Pericardium fibroblast (primary cell): ENCODE measurements at places on chromosomes 13 and 19. TPM values are rescaled to one million over a fixed set of nuclear protein-coding genes. Genes with fewer than 3 reads are reported as not detected.

The ADPRHL1 gene
- total RNA-seq: 0.23 and 0.60 TPM in 2 replicates

The C19orf33 gene
- 1.5 and 1.6 TPM in 2 replicates for total RNA-seq

The PLIN4 gene
- 0.47 and 3.7 TPM in 2 replicates for total RNA-seq

The KLK4 gene
- not detected in 2 replicates for total RNA-seq

The KLK14 gene
- 0.12 TPM in 1 of 2 replicates, not detected in the other for total RNA-seq

The IFT88 gene
- 5.4 and 6.3 TPM in 2 replicates for total RNA-seq

The CDX2 gene
- total RNA-seq: not detected in 2 replicates

The ZNF442 gene
- total RNA-seq: 0.17 and 0.70 TPM in 2 replicates

The ZNF723 gene
- total RNA-seq: not detected in 2 replicates

The ZNF57 gene
- total RNA-seq: 3.1 and 4.1 TPM in 2 replicates

The ZNF221 gene
- total RNA-seq: 4.3 and 6.3 TPM in 2 replicates

The DAND5 gene
- not detected in 2 replicates for total RNA-seq

The LYPD5 gene
- 0.82 and 0.94 TPM in 2 replicates for total RNA-seq

The CGB3 gene
- not detected in 2 replicates for total RNA-seq
